ENCODE measurements at places on chromosomes 12 and 14.

DNA sequence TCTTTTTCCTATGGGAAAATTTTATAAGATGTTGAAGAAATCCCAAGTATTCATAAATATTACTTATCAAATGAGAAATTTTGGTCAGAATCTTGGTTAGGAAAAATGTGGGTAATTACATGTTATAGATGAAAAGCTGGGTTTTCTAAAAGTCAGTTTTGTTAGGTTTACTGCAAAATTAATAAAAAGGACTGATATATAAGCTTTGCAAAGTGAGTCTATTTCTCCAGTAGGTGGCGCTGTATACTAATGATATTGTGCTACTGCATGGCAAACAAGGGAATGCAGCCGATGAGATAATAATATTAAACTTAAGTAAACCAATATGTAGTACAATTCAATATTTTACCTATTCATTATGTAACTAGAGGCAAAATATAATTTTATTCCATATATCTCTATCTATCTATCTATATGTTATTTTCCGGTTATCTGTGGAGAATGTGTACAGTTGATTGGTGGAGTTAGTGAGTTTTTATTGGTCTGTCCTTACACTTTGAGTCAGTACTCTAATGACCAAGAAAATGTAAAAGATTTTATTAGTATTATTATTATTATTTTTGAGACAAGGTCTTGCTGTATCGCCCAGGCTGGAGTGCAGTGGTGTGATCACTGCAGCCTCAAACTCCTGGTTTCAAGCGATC lies 32.9 kb downstream of the MIPOL1 start:
- DNase-seq = no peak

GRCh38 chr12:101439236-101439635 lies 31.7 kb upstream of the ARL1 start:
- DNase-seq = no peak

GRCh38 chr12:13564266-13564810 lies 367.8 kb downstream of the EMP1 start:
- no peak for DNase-seq

DNA sequence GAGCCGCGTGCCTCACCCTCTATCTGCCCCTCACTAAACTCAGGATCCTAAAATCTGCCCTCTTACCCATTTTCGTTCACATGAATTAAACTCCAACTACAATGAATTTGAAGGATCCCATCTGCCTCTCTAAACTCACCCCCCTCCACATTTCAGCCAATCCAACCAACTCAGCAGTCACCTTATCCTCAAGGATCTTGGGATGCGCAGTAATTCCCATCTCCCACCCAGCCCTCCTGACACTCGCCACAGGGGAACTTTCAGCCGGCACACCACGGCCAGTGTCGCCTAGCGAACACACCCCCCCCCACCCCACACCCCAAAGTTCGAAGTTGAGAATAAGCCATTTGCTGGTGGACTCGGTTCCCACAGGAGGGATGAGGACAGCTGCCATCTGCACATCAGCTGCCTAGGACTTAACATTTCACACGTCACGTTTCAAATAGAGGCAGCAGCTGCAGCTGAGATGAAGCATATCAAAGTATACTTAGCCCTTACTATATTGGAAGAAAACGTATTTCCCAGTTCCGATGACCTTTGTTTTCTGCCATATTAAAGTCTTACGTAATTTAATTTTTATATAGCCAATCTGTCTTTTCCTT lies 8.7 kb upstream of the SELPLG start:
- DNase-seq = no peak

DNA sequence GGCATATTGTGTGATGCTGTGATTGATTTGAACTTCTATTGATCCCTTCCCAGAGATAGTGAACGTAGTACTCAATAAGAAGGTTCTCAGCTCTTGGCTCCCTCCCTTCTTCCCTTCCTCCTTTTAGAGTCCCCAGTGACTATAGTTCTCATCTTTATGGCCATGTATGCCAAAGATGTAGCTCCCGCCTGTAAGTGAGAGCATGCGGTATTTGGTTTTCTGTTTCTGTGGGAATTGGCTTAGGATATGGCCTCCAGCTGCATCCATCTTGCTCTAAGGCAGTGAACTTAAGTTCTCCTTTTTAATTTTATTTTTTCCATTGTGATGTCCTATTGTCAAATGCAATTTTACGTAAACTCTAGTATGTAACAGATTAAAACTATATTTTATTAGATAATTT lies 109.5 kb downstream of the AEBP2 start:
- no peak for DNase-seq

DNA sequence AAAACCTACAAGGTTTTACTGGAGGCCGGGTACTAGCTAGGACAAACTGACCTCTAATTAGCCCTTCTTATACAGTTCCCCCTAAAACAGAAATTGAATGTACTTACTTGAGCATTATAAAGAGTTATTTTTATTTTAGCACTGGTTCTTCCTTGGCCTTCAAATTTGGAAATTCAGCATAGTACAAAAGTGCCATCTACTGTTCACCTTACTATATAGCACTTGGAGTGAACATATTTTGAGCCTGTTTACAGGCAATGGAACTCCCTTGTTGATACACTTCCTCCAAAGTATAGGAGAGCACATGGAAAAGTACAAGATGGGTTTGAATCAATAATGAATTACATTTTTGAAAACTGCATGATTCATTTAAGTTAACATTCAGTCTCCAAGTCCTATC lies 3.9 kb upstream of the POC1B start:
- DNase-seq = no peak

DNA sequence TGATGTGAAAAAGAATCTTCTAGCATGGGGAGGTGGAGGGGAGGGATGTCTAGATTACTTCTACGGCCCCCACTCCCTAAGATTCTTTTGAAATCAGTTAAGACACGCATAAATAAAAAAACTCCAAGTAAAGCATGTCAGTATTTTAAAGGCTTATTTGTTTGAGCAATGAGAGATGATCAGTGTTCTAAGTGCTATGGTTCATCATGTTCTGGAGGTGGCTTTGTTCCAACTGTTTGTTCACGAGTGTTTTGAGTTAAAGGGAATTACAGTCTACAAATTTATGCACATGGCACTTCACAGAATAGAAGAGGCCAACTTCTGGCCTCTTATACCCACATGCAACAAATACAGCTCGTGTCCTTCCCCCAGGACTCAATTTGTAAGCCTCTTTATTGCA lies 394.9 kb downstream of the RAD51B start:
- no peak for DNase-seq

- DNase-seq = no peak
These were observed 3.9 kb upstream of the BLOC1S1 start for GRCh38 chr12:55711786-55712553.

GRCh38 chr12:40313928-40314327 lies 89.1 kb downstream of the LRRK2 start:
- no peak for DNase-seq

DNA sequence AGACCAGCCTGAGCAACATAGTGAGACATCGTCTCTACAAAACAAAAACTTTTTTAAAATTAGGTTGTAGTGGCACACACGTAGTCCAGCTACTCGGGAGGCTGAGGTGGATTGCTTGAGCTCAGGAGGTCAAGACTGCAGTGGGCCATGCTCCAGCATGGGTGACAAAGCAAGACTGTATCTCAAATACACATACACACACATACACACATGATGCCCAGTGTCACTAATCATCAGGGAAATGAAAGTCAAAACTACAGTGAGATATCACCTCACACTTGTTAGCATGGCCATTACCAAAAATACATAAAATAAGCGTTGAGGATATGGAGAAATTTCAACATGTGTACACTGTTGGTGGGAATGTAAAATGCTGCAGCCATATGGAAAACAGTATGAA lies 33.2 kb upstream of the KICS2 start:
- no peak for DNase-seq

All from posterior cingulate gyrus (tissue), 11 donors.